ENCODE measurements at places on chromosomes 4 and X.
A peak's percentile ranks its signal among the peaks of the same experiment; 100 is the strongest.

DNA sequence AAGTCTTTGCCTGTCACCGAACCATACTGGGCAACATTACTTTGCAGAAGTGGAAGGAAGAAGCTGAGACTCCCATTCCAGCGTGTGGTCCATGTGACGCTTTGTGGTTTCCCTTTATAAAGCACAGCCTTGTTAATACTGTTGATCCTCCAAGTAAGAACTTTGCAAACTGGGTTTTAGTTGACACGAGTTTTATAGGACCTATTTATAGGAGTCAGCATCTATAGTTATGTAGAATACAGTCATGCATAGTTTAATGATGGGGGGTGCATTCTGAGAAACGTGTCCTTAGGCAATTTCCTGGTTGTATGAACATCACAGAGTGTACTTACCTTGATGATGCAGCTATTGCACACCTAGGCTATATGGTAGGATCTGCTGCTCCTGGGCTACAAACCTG is 1879.4 kb upstream of the TENM3 start:
- no peak for DNase-seq

DNA sequence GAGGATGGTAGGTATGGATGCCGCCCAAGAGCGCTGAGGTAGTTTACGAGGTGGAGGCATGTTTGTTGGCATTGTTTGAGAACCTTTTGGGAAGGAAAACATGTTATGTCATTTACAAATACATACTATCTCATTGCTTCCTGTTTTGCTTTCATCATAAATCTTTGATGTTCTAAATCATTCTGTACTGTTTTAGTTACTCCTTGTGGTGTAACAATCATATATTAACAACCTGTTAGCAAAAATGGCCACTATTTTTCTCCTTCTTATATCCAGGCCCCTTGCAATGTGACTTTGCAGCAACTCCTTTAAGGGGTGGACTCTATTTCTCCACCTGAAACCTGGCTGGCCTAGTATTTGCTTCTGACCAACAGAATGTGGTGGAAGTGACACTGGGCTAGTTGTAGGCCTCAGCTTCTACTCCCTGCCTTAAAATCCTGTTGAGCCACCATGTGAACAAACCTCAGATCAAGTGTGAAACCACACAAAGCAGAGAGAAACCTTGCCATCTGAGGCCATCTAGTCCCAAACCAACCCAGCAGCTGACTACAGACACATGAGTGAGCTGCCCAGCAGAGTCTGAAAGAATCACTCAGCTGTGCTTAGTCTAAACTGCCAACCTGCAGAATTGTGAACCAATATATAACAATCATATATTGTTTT is 15.8 kb upstream of the CXorf38 start:
- DNase-seq, result no peak

DNA sequence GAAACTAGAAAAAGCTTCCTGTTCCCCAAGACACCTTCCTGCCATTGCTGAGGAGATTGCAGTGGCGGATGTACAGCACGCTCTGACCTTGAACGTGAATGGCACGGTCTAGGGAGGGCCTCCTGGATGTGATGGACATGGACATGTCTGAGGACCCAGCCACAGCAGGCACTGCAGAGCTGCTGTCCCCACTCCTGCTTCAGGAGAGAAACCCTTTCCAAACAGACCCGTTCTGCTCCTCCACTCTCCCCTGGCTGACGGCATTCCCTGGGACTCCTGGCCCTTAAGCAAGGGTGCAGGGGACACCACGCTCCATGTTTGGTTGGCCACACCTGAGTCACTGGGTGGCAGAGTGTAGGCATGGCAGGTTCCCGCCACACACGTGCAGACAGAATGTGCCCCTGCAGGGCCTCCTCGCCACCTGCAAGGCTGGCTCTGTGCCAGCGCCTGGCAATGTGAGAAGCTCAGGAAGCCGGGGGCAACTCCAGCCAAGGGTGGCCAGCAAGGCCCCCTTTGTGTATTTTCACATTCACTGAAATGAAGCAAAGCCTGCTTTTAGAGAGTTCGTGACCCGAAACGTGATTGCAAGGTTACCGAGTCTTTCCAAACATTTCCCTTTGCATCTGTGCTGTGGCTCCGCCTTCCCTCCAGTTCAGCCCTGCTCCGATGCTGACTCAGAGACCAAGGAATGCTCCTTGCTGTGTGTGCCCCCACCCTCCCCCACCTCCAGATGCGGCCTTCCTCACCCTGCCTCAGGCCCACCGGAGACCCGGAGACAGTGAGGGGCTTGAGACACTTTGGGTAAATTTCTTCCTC is 46.1 kb downstream of the HTRA3 start:
- DNase-seq, result peak; percentile 57

DNA sequence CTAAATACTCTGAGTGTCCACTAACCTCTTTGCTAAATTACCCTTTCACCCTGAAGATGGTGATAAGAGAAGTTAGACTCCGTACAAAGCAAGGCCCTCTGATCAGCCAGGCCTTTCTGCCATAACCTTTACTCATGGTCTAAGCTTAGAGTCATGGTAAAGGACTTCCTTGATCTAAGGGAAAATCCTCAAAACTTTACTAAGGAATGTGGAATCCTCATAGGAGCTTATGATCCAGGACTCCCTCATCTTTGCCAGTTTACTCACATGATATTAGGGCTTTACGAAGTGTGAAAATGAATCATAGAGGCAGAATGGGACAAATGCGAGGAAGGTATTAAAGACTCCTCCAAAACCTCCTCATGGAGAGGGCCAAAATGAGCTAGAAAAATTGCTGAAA is 7.9 kb upstream of the FAM13A start:
- DNase-seq, result no peak

DNA sequence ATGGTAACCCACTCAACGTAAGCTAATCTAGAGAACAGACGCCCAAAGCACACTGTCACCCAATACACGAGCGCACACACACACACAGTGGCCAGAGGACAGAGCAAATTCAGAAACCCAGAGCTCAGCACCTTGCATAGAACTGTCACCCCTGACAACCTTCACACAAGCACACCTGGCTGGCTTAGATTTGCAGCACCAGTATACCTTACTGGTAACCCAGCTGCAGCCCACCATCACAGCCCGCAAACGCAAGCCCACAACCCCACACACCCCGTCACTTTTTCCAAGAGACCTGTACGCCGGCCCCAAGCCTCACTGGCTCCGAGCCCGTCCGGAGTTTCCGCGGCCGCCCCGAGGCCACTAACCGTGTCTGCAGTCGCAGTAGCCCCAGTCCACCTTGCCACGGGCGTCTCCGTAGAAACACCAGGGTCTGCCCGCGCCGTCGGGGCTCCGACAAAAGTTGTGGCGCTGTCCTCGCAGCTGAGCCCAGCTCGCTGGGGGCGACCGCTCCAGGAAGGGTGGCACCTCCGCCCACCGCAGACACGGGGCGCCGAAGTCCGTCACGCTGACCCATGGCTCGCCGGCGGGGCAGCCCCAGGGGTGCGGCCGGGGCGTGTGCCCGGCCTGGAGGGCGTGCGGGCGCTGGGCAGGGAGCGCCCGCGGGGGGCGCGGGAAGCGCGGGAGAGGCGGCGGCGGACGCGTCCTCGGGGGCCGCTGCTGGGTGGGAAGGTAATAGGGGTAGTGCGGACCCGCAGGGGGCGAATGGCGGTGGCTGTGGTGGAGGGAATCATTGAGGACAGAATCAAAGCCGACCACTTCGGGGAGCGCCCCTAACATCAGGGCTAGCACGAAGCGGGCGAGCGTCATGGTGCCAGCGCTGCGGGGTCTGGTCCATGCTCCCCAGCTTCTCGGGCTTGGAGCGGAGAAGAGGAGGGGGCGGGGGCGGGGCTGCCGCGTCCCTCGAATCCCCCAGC is 664 bp downstream of the PRSS12 start:
- no peak for DNase-seq

DNA sequence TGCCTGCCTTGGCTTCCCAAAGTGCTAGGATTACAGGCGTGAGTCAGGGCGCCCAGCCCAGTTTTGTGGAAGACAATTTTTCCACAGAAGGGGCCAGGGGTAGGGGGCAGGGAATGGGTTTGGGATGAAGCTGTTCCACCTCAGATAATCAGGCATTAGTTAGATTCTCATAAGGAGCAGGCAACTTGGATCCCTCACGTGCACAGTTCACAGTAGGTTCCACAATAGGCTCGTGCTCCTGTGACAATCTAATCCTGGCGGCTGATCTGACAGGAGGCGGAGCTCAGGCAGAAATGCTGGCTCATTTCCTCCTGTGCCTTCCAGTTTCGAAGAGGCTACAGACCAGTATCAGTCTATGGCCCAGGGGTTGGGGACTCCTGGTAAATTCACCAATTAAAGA is 491.6 kb upstream of the AADAT start:
- no peak for DNase-seq

GRCh38 chrX:19535476-19535875 is 20.2 kb upstream of the MAP3K15 start:
- DNase-seq, result peak; percentile 6

DNA sequence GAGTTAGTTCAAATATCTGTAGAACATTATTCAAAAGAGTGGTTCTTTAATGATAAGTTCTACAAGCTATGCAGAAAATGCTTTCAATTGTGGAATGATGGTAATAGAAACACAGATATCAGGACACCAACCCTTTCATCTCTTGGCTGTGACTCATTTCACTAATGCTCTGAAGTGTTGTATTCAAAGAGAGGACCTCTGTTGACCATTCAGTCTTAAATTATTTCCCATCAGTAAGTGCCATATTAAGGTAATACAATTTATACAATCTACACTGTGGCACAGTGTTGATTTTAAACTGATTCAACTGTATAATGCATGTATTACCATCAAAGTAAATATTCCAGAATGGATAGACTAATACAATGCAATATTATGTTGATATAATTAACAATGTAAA is 289.0 kb upstream of the ADGRL3 start:
- no peak for DNase-seq

- DNase-seq, result no peak
Measured at GRCh38 chr4:19807505-19807904, 444.2 kb upstream of the SLIT2 start.

GRCh38 chr4:79395841-79396240 is 12.2 kb downstream of the GK2 start:
- DNase-seq, result peak; percentile 67

DNA sequence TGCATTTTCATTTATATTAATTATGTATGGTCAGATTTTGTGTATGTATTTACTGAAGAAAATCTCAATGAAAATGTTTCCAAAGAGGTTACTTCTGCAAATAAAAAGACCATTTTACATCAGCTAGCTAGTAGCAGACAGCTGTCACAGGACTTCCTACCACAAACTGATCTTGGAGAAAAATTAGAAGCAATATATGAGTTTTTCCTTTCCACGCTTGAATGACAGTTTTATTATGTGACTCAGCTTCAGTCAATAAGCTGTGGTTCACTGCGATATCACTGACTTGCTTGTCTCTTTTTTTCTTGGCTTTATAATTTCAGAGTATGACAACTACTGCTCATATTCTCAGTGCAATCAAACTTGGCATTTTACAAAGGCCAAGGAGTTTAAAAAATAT is 787.4 kb upstream of the GALNTL6 start:
- no peak for DNase-seq

- DNase-seq, result no peak
Measured at GRCh38 chrX:27307546-27307945, 155.6 kb downstream of the PPP4R3C start.

GRCh38 chr4:5828005-5828391 is 64.9 kb downstream of the CRMP1 start:
- DNase-seq, result no peak

- DNase-seq, result no peak
Measured at GRCh38 chrX:108347800-108348199, 90.4 kb downstream of the COL4A6 start.

GRCh38 chr4:74054483-74055047 is 16.1 kb upstream of the CXCL3 start:
- no peak for DNase-seq

DNA sequence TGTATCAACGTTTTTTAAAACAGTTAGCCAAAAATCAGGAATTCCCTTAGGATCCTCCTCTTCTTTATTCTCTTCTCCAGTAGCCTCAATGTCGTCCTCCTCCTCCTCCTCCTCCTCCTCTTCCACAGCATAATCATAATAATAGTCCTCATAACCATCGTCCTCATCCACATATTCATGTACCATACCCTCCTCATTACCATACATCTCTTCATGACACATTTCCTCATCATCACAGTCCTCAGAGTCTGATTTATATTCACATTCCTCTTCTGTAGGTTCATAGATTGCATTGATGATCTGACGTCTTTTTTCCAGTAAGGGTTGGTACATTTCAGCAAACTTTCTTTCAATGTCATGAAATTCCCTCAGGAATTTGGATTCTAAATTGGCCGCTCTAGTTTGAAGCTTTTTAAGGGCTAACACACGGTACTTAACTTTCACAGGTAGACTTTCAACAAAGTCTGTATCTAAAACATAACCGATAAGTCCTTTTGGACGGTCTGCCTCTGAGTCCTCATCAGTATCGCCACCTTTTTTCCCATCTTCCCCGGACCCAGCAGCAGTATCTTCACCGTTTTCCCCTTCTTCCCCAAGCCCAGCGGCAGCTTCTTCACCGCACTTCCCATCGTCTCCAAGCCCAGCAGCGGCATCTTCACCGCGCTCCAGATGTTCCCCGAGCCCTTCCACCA is 771 bp downstream of the NAP1L2 start:
- no peak for DNase-seq

GRCh38 chr4:155974476-155974749 is 20.7 kb upstream of the CTSO start:
- no peak for DNase-seq

- no peak for DNase-seq
Measured at GRCh38 chr4:144709793-144710525, 64.0 kb downstream of the HHIP start.

DNA sequence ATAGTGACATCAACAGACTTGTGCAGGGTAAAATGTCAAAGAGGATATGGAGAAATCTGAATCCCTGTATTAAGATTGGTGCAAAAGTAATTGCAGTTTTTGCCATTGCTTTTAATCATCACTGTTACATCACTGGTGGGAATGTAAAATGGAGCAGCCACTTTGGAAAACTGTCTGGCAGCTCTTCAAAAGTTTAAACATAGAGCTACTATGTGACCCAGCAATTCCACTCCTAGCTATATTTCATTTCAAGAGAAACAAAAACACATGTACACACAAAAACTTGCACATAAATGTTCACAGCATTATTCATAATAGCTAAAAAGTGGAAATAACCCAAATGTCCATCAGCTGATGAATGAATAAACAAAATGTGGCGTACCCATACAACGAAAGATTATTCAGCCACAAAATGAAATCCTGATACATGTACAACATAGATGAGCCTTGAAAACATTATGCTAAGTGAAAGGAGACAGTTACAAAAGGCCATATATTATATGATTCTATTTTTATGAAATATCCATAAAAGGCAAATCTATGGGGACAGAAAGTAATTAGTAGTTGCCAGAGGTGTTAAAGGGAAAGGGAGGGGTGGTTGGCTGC is 106.4 kb downstream of the AMELX start:
- DNase-seq, result no peak
